ENCODE measurements at places on chromosomes 6 and 20. TPM values are rescaled to one million over a fixed set of nuclear protein-coding genes. Genes with fewer than 3 reads are reported as not detected.

TMC2 gene
- not detected for total RNA-seq

PERP gene
- 59.1 TPM for total RNA-seq

GPLD1 gene
- 0.61 TPM for total RNA-seq

HMGN4 gene
- total RNA-seq = 34.7 TPM

GSTA2 gene
- total RNA-seq = not detected

RSPH9 gene
- 0.09 TPM for total RNA-seq

GTSF1L gene
- not detected for total RNA-seq

DNPH1 gene
- 29.7 TPM for total RNA-seq

RSPO4 gene
- total RNA-seq = not detected

CCDC170 gene
- total RNA-seq = 0.30 TPM

Data from heart left ventricle (tissue), 16 donors.